ENCODE measurements at places on chromosomes 5 and 9. TPM values are rescaled to one million over a fixed set of nuclear protein-coding genes. Genes with fewer than 3 reads are reported as not detected.

DNA sequence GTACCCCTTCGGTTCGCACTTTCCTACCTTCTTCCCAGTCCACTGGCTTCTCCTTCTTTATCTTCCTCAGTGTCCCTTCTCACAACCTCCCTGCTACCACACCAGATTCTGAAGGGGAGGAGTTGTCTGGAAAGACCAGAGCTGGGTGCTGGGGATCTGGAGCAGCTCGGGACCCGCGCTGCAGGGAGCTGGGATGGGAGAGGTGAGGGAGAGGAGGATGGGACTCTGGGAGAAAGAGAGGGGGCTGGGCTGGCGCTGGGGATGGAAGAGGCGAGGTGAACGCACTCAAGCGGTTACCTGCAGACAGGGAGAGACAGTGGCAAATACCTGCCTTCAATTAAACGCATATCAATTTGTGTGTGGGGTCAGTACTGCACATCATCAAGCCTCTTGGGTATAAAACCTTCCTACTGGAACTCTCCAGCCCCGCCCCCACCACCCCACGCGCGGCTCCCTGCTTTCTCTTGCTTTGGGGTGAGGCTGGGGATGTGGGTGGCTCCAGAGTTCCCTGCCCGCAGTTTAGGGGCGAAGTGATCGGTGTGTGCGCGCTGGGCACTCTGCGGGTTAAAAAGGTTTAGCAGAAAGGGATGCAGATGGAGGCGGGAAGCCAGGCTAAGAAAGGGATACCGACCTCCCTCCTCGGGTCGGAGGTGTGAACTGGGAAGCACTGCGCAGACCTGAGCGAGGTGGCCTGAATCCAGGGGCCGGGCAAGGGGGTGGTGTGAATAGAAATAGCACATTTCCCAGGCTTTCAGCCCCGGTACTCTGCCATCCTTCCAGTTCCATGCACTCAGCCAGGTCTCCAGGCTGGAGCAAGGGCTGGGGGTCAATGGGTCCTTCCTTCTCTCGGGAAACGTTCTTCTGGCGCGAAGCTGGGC lies 977 bp upstream of the PAM start:
- H3K27ac ChIP-seq: no peak overlapping the region
- DNase-seq: no peak
- no peaks in the 10 kb centered on the region for H3K36me3 ChIP-seq
- peak overlapping the region; percentile 93 for H3K4me3 ChIP-seq
- no peaks in the 10 kb centered on the region for H3K27me3 ChIP-seq

DNA sequence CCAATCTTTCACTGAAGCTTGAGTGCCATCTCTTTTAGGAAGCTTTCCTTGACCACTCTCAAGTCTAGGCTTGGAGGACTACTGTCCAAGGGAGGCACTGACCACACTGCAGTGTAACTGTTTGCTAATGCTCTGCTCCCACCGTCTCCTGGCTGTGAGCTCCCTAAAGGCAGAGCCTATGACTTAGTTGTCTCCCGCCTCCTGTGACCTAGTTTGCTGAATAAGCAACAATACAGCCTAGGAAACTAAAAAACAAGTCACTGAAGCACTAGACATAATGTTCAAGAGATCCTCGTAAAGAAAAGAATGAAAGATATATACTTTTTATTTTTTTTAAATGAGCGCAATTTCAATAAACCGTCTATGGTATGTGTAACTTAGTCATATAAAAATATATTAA lies 31.4 kb downstream of the LIX1 start:
- H3K36me3 ChIP-seq: no peaks in the 10 kb centered on the region
- peaks cover 6% of the 10 kb centered on the region for H3K27me3 ChIP-seq
- DNase-seq: no peak
- H3K4me1 ChIP-seq: no peaks in the 10 kb centered on the region
- no peak overlapping the region for H3K27ac ChIP-seq

- no peak overlapping the region for H3K4me3 ChIP-seq
- no peak for DNase-seq
- peaks cover 46% of the 10 kb centered on the region for H3K4me1 ChIP-seq
- H3K27me3 ChIP-seq: no peaks in the 10 kb centered on the region
- H3K27ac ChIP-seq: no peak overlapping the region
- no peaks in the 10 kb centered on the region for H3K36me3 ChIP-seq
Observed at GRCh38 chr5:151153300-151153699, 4.3 kb downstream of the ANXA6 start.

- no peak overlapping the region for H3K4me3 ChIP-seq
- no peaks in the 10 kb centered on the region for H3K36me3 ChIP-seq
- no peaks in the 10 kb centered on the region for H3K4me1 ChIP-seq
- H3K27me3 ChIP-seq: no peaks in the 10 kb centered on the region
- DNase-seq: no peak
Observed at GRCh38 chr5:166750376-166750775, 1541.1 kb upstream of the WWC1 start.

GRCh38 chr5:83531661-83532060 lies 60.1 kb downstream of the VCAN start:
- no peak for DNase-seq
- H3K27me3 ChIP-seq: no peaks in the 10 kb centered on the region
- H3K27ac ChIP-seq: no peak overlapping the region
- H3K36me3 ChIP-seq: peaks cover 9% of the 10 kb centered on the region
- peaks cover 12% of the 10 kb centered on the region for H3K4me1 ChIP-seq
- H3K4me3 ChIP-seq: no peak overlapping the region

- H3K27me3 ChIP-seq: no peaks in the 10 kb centered on the region
- H3K4me1 ChIP-seq: peaks cover 31% of the 10 kb centered on the region
- peak overlapping the region; percentile 98 for H3K27ac ChIP-seq
- no peak overlapping the region for H3K4me3 ChIP-seq
- H3K36me3 ChIP-seq: peaks cover 12% of the 10 kb centered on the region
Observed at GRCh38 chr5:180787711-180788431, 14.7 kb downstream of the MGAT1 start.

DNA sequence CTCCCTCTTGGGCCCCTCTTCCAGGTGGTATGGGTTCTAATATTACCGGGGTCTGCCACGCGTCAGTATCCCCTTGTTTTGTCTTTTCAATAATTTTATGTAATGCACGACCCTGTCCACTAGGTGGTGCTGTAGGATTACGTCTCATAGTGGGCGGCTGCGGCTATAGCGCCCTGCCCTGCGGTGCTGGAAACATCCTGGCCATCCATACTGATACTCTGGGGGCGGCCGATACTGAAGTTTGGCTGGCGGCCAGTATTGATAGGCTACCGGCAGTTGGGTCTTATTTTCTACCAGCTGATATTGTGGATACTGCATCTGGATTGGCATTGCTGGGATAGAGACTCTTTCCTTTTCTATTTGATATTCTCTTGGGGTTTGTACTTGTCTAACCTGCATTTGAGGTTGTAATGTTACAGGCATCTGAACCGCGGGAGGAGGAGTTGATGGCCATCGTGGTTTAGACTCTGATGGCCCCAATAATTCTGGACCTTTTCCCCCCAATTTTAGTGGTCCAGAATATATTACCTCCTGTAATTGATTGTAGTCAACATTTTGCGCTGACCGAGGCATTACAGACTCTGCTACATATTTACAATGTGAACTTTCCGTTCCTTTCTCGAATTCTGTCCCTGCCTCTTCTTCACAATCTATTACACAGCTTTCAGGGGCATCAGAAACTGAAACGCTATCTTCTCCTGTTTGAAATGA lies 3.3 kb upstream of the TMEM141 start:
- peak; percentile 72 for DNase-seq
- no peak overlapping the region for H3K4me3 ChIP-seq
- no peaks in the 10 kb centered on the region for H3K36me3 ChIP-seq
- H3K4me1 ChIP-seq: peaks cover 5% of the 10 kb centered on the region
- H3K27me3 ChIP-seq: no peaks in the 10 kb centered on the region

DNA sequence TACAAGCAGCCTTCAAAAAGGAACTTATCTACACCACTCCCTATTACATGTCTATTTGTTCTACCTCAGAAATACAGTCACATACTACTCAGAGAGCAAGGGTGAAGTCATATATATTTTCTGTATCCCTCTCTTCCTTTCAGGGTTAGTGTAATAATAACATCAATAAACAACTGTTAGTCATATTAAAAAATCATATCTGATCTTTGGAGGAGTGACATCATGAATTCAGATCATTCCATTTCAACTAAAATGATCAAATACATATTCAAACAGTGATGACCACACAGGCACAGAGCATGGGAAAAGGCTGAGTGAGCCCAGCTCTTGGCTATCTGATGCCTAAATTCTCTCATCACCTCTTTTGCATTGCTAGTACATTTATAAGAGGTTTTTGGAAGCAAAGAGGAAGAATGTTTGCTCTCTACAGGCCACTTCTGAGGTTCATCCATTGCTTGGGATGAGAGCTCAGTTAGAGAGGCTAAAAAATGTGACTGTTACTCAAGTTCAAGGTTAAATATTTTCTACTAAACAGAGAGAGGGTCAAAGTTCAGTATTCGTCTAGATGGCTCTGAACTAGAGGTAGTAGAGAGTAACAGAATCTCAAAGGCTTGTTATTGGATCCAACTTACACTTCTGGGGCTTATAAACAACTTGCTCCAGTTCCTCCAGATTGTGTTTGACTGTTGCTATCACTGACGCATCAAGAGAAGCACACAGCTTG lies 39.0 kb downstream of the RIGI start:
- no peaks in the 10 kb centered on the region for H3K27me3 ChIP-seq
- peaks cover 17% of the 10 kb centered on the region for H3K36me3 ChIP-seq
- peak; percentile 37 for DNase-seq
- no peak overlapping the region for H3K27ac ChIP-seq
- H3K4me3 ChIP-seq: no peak overlapping the region
- peaks cover 3% of the 10 kb centered on the region for H3K4me1 ChIP-seq

GRCh38 chr5:1767524-1768282 lies 31.9 kb downstream of the MRPL36 start:
- H3K36me3 ChIP-seq: no peaks in the 10 kb centered on the region
- no peak overlapping the region for H3K27ac ChIP-seq
- no peaks in the 10 kb centered on the region for H3K4me1 ChIP-seq
- peaks cover 23% of the 10 kb centered on the region for H3K27me3 ChIP-seq

GRCh38 chr5:92268343-92268742 lies 885.2 kb upstream of the ARRDC3 start:
- H3K36me3 ChIP-seq: no peaks in the 10 kb centered on the region
- H3K27ac ChIP-seq: no peak overlapping the region
- no peak for DNase-seq
- no peak overlapping the region for H3K4me3 ChIP-seq
- no peaks in the 10 kb centered on the region for H3K27me3 ChIP-seq

DNA sequence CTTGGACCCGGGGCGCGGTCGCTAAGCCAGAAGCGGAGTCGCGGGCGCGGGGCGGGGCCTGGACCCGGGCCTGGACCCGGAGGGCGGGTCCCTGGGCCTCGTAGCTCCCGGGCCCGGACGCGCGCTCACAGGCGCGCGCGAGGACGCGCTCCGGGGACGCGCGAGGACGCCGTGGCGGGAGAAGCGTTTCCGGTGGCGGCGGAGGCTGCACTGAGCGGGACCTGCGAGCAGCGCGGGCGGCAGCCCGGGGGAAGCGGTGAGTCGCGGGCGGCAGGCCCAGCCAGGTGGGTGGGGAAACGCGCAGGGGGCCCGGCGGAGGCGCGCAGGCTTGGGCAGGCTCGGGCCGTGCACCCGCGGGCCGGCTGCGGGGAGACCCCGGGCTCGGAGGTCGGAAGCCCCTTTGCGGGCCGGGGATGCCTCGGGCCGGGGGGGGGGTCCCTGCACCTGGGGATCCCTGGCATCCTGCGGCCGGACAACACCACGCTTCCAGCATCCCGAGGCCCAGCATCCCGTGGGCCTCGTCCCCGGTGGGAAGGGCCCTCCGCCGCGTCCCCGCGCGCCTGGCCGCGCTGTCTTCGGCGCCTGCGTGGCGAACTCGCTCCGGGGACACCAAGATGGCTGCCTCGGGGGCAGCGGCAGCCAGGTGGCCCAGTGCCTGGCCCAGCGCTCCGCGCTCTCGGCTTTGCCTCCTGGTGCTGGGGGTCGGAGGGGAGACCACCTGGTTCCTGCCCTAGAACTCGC lies at the start of gene SFXN1:
TSS of gene SFXN1 (plus strand) at position 177 of the 741 bp plus-strand sequence. CDS start 13,544 bp downstream, outside the sequence.
- H3K36me3 ChIP-seq: no peaks in the 10 kb centered on the region
- H3K4me1 ChIP-seq: peaks cover 15% of the 10 kb centered on the region
- peak within 1 kb of the TSS; percentile 100 for H3K4me3 ChIP-seq
- H3K27ac ChIP-seq: peak within 1 kb of the TSS; percentile 44
- peaks cover 17% of the 10 kb centered on the region for H3K27me3 ChIP-seq
- peak; percentile 87 for DNase-seq

GNE gene
- 22.4 TPM for total RNA-seq

CTSV gene
- not detected for total RNA-seq

GPX3 gene
- total RNA-seq: 3.0 TPM

SLC4A9 gene
- not detected for total RNA-seq

SLC6A18 gene
- not detected for total RNA-seq

MARVELD2 gene
- 5.5 TPM for total RNA-seq

TEX48 gene
- not detected for total RNA-seq

PCDHA9 gene
- total RNA-seq: not detected

LCP2 gene
- not detected for total RNA-seq

CATSPER3 gene
- 0.11 TPM for total RNA-seq

PLAA gene
- 27.5 TPM for total RNA-seq

ELAVL2 gene
- not detected for total RNA-seq

HK3 gene
- not detected for total RNA-seq

PTPA gene
- total RNA-seq: 96.9 TPM
